ENCODE measurements at places on chromosomes 12 and 14.
A peak's percentile ranks its signal among the peaks of the same experiment; 100 is the strongest.

DNA sequence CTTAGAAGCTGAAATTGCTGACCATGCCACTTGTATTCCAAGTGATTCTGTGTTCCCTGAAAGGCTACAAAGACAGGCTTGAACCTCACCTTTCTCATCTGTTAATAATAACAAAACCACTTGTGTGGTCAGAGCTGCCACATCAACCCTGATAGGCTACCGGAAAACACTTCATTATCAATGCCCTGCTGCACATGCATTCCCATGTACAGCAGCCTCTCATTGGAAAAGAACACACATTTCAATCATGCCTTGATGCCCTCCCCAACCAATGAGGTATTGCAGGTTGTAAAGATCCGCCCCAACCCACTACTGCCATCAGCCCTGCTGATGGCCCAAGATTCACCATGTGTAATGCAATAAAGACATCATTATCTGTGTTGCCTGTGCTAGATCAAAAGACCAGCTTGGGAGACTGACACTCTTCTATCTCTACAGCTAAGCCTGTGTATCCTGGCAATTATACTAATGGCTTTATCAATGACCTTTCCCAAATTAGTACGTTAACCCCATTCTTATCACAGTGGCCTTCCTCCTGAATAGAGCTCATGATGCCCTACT lies 2.8 kb downstream of the GPR19 start:
- H3K4me1 ChIP-seq = peaks cover 6% of the 10 kb centered on the region
- DNase-seq = no peak
- no peak overlapping the region for H3K4me3 ChIP-seq
- H3K27ac ChIP-seq = no peak overlapping the region
- no peaks in the 10 kb centered on the region for H3K27me3 ChIP-seq

DNA sequence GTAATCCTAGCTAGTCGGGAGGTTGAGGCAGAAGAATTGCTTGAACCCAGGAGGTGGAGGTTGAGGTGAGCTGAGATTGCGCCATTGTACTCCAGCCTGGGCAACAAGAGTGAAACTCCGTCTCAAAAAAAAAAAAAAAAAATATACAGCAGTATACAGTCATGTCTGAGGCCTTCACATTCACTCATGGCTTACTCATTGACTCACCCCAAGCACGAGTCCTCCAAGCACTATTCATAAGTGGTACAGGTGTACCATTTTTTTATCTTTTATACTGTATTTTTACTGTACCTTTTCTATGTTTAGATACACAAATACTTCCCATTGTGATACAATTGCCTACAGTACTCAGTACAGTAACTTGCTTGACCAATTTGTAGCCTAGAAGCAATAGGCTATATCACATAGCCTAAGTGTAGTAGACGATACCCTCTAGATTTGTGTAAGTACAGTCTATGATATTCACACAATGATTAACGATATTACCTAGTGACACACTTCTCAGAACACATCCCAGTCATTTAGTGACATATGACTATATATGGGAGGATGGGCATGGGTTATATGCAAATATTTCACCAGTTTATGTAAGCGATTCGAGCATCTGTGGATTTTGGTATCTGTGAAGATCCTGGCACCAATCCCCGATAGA lies 12.2 kb downstream of the LLPH start:
- peaks cover 11% of the 10 kb centered on the region for H3K36me3 ChIP-seq
- H3K4me1 ChIP-seq = no peaks in the 10 kb centered on the region
- DNase-seq = no peak
- no peak overlapping the region for H3K4me3 ChIP-seq
- H3K27me3 ChIP-seq = no peaks in the 10 kb centered on the region

DNA sequence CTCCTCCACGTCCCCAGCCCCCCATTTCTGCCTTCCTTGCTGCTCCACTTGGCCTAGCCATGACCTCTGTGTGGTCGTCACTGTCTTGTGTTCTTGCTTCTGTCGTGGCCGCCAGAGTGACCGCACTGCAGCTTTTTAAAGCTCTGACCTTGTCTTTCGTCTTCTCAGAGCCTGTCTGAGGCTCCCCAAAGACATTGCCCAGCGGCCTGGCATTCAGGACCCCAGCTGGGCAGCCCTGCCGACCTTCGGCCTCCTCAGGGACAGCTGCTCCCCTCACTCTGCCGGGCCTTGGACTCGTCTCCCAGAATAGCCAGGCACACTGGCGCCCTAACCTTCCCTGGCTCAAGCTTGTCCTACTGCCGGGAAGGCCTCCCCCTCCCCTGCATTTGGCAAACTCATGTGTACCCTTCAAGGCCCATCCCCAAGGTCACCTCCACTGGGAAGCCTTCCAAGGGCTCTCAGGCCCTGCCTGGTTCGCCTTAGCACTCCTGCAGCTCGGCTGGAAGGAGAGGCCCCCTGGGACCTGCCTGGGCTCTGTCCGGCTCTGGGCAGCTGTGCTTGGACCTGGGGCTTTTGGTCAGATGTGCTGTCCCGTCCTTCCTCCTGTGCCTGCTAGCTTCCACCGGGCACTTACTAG lies 15.7 kb upstream of the DLK1 start:
- no peak overlapping the region for H3K27ac ChIP-seq
- no peaks in the 10 kb centered on the region for H3K27me3 ChIP-seq
- no peak for DNase-seq
- no peaks in the 10 kb centered on the region for H3K4me1 ChIP-seq
- H3K4me3 ChIP-seq = no peak overlapping the region

DNA sequence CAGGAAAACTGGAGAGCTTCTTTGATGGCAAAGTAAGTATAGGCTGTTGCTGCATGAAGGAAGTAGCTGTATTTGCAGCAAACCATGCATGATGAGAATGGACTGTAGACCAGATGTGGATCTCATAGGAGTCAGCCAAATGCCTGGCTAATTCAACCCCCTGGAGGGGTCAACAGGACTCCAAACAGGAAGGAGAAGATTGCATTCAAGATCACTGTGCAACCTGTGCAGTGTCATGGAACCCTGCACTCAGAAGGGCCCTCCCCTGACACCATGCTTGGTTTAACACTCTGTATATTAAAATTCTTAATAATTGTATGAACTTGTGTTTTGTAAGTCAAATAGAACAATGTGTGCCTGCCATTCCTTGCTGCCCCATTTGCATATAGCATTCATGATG lies 225.1 kb upstream of the FSCB start:
- H3K27ac ChIP-seq = no peak overlapping the region
- no peaks in the 10 kb centered on the region for H3K27me3 ChIP-seq
- no peaks in the 10 kb centered on the region for H3K36me3 ChIP-seq
- DNase-seq = no peak
- H3K4me1 ChIP-seq = no peaks in the 10 kb centered on the region

GRCh38 chr12:19710811-19711793 lies 271.8 kb downstream of the AEBP2 start:
- peak; percentile 75 for DNase-seq
- H3K4me1 ChIP-seq = peaks cover 25% of the 10 kb centered on the region
- no peak overlapping the region for H3K4me3 ChIP-seq
- no peaks in the 10 kb centered on the region for H3K36me3 ChIP-seq

GRCh38 chr12:108511633-108512540 lies 3.2 kb upstream of the FICD start:
- H3K4me3 ChIP-seq = peak overlapping the region; percentile 33
- H3K36me3 ChIP-seq = no peaks in the 10 kb centered on the region
- H3K4me1 ChIP-seq = peaks cover 6% of the 10 kb centered on the region
- peak; percentile 25 for DNase-seq

DNA sequence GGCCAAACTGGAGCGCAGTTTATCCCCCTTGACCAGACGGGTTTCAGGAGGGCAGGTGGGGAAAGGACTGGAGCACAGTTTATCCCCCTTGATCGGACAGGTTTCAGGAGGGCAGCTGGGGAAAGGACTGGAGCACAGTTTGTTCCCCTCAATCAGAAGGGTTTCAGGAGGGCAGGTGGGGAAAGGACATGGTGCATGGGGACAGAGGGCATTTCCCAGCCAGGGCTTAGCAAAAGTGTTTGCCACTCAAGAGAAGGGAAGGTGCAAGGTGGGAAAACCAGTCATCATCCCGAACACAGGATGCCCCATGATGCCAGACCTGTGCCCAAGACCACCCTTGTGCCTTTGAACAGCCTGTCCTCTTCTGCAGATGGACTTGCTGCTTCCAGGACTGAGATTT lies 54.7 kb downstream of the SPTB start:
- no peak for DNase-seq
- no peak overlapping the region for H3K4me3 ChIP-seq
- no peaks in the 10 kb centered on the region for H3K36me3 ChIP-seq
- H3K27me3 ChIP-seq = no peaks in the 10 kb centered on the region
- no peak overlapping the region for H3K27ac ChIP-seq
- peaks cover 11% of the 10 kb centered on the region for H3K4me1 ChIP-seq

DNA sequence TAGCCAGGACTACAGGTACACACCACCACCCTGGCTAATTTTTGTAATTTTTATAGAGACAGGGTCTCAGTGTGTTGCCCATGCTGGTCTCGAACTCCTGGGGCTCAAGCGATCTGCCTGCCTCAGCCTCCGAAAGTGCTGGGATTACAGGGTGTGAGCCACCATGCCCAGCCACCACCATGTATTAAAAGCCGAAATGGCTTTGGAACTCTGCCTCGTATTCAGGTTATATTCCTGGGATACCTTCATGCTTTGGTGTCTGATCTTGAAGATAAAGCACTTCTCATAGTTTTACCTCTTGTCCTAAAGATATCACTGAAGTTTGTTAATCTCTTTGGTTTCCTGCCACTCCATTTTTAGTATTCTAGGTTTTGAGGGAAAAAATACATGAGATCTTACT lies 47.2 kb downstream of the MYO1H start:
- no peak overlapping the region for H3K27ac ChIP-seq
- H3K27me3 ChIP-seq = no peaks in the 10 kb centered on the region
- no peak for DNase-seq
- no peaks in the 10 kb centered on the region for H3K4me1 ChIP-seq

- H3K4me3 ChIP-seq = no peak overlapping the region
- H3K27me3 ChIP-seq = no peaks in the 10 kb centered on the region
- no peaks in the 10 kb centered on the region for H3K36me3 ChIP-seq
- H3K27ac ChIP-seq = no peak overlapping the region
- DNase-seq = no peak
- H3K4me1 ChIP-seq = no peaks in the 10 kb centered on the region
Observed at GRCh38 chr14:54894995-54895394, 7.6 kb downstream of the GCH1 start.

- no peak overlapping the region for H3K4me3 ChIP-seq
- no peaks in the 10 kb centered on the region for H3K27me3 ChIP-seq
- H3K27ac ChIP-seq = no peak overlapping the region
- no peak for DNase-seq
- no peaks in the 10 kb centered on the region for H3K36me3 ChIP-seq
Observed at GRCh38 chr12:82673698-82674097, 13.0 kb upstream of the TMTC2 start.

DNA sequence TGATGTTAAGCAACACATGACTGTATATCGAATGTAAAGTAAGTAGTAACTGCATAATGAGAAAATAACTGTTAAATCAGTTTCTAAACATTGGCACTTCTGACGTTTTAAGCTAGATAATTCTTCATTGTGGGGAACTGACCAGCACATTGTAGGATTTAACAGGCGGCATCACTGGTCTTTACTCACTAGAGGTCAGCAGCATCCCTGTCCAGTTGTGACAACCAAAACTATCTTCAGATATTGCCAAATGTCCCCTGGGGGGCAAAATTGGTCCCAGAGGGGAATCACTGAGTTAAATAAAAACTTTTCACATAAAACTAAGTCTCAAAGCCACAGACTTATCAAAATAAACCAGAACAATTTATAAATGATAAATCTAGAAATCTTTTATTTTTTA lies 65.3 kb downstream of the BLTP3B start:
- DNase-seq = no peak
- no peaks in the 10 kb centered on the region for H3K4me1 ChIP-seq
- H3K27me3 ChIP-seq = no peaks in the 10 kb centered on the region
- no peak overlapping the region for H3K27ac ChIP-seq
- no peak overlapping the region for H3K4me3 ChIP-seq

DNA sequence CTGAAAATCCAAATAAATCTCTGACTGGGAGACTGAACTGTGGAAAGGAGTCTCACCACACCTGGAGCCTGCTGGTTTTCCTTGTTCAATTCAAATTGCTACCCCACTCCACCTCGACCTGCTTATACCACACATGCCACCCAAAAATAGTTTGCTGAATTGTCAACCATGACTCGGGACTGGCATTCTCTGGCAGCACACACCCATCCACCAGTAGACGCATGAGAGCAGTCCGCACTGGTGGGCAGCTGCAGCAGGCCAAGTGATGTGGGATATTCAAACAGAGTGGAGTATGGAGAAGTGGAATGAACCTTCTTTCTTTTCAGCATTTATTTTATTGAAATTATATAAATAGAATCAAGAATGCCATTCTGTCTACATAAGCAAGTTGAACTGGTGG lies 38.7 kb upstream of the SYCP3 start:
- no peaks in the 10 kb centered on the region for H3K27me3 ChIP-seq
- no peak overlapping the region for H3K4me3 ChIP-seq
- DNase-seq = no peak
- no peaks in the 10 kb centered on the region for H3K4me1 ChIP-seq

DNA sequence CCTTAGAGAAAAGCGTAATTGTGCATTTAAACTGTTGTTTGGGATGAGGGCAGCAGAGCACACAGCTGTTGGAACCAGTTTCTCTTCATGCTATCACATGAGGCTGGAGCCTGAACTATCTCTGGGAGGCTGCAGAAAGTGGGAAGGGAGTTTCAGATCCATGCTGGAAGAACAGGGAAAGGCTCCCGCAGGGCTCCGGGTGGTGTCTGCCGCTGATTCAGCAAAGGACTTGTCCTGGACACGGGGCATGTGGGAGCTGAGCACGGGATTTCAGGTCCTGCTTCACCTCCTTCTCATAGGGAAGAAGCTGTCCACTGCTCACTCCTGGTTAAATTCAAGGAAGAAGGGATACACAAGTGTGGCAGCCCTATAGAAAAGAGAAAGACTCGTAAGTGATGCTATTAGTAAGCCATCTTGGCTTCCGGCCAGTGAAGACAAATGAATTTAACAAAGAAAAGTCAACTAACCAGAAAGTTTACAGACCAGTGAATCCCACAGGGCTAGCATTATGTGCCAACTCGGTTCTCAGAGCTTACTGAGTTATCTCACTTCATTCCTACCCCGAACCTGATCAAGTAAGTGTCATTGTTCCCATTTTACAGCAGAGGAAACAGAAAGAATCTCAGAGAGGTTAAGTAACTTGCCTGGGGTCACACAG lies 6.7 kb upstream of the FZD10 start:
- no peak overlapping the region for H3K27ac ChIP-seq
- H3K4me3 ChIP-seq = no peak overlapping the region
- DNase-seq = no peak

DNA sequence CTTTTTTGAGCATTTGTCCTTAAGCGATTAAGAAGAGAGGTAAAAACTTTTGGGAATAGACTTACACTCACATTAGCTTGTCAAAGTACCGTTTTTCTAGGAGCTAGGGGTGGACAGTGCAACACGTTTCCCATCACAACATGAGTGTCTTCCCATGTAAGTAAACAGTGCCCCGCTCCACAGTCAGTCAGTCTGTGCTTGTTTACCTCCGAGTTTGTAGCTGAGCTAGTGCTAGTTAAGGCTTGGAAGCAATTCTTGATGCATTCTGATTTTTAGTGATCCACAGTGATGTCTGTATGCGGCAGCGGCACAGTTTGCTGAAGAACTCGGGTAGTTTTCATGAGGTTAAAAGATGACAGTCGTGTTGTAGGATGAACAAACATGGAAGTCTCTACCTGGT lies 941 bp downstream of the ZDHHC17 start:
- no peak for DNase-seq
- H3K4me1 ChIP-seq = peaks cover 18% of the 10 kb centered on the region
- no peaks in the 10 kb centered on the region for H3K36me3 ChIP-seq
- peak overlapping the region; percentile 96 for H3K27ac ChIP-seq
